ENCODE measurements at places on chromosomes 1 and 21. TPM values are rescaled to one million over a fixed set of nuclear protein-coding genes. Genes with fewer than 3 reads are reported as not detected.

GRCh38 chr1:53316766-53317581, 10.9 kb downstream of the LRP8 start:
- no peak overlapping the region for H3K27ac ChIP-seq
- DNase-seq = no peak
- H3K27me3 ChIP-seq = peaks cover 4% of the 10 kb centered on the region
- H3K4me1 ChIP-seq = peaks cover 7% of the 10 kb centered on the region
- H3K4me3 ChIP-seq = no peak overlapping the region

GRCh38 chr1:210330279-210330866, 1.7 kb downstream of the HHAT start:
- H3K4me1 ChIP-seq = peaks cover 13% of the 10 kb centered on the region
- H3K4me3 ChIP-seq = peak overlapping the region; percentile 96
- no peak overlapping the region for H3K27ac ChIP-seq
- peaks cover 11% of the 10 kb centered on the region for H3K27me3 ChIP-seq
- no peaks in the 10 kb centered on the region for H3K36me3 ChIP-seq
- no peak for DNase-seq

DNALI1 gene
- total RNA-seq = 13.0 TPM

- DNase-seq = no peak
- H3K36me3 ChIP-seq = no peaks in the 10 kb centered on the region
- no peak overlapping the region for H3K27ac ChIP-seq
These were observed 8.4 kb downstream of the ATP1A4 start for GRCh38 chr1:160159846-160160245.

DNA sequence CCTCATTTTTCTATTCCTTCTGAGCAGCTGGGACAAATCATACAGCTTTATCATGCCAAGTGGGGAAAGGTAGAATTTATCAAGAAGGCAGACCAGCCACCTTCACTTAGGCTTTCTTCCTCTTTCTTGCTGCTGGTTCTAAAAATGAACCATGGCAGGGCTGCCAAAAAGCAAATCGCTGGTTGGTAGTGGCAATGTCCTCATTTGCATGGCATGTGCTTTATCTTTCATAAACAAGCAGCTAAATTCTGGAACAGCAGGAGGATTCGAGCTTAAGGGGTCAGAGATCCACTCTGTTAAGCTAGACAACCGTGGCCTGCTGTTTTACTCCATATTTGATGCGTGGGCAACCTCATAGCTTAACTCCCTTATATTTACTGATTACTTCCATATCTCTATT, 91.3 kb downstream of the RPE65 start:
- H3K4me3 ChIP-seq = no peak overlapping the region
- no peaks in the 10 kb centered on the region for H3K36me3 ChIP-seq
- no peak for DNase-seq
- no peaks in the 10 kb centered on the region for H3K4me1 ChIP-seq

- no peak overlapping the region for H3K4me3 ChIP-seq
- no peaks in the 10 kb centered on the region for H3K36me3 ChIP-seq
- no peak overlapping the region for H3K27ac ChIP-seq
- no peak for DNase-seq
- H3K27me3 ChIP-seq = peaks cover 3% of the 10 kb centered on the region
These were observed 14.4 kb downstream of the MAP3K7CL start for GRCh38 chr21:29144736-29145353.

AZIN2 gene
- 1.4 TPM for total RNA-seq

GPR157 gene
- 2.8 TPM for total RNA-seq

TMOD4 gene
- total RNA-seq = 1.1 TPM

GRCh38 chr1:17190010-17190995, 14.6 kb upstream of the PADI1 start:
- H3K36me3 ChIP-seq = no peaks in the 10 kb centered on the region
- no peak overlapping the region for H3K4me3 ChIP-seq
- peaks cover 6% of the 10 kb centered on the region for H3K27me3 ChIP-seq
- no peak overlapping the region for H3K27ac ChIP-seq
- no peaks in the 10 kb centered on the region for H3K4me1 ChIP-seq
- no peak for DNase-seq

PSMG1 gene
- total RNA-seq = 36.8 TPM

DNA sequence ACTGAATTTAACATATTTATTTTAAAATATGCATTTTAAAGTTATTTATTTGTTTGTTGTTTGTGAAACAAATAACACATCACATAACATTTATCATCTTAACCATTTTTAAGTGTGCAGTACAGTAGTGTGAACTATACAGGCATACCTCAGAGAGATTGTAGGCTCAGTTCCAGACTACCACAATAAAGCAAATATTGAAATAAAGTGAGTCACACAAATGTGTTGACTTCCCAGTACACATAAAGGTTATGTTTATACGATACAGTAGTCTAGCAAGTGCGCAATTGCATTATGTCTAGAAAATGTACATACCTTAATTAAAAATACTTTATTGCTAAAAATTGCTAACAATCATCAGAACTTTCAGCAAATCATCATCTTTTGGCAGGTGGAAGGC, 739.4 kb upstream of the ADGRL4 start:
- H3K36me3 ChIP-seq = no peaks in the 10 kb centered on the region
- no peak overlapping the region for H3K4me3 ChIP-seq
- H3K27ac ChIP-seq = no peak overlapping the region
- no peak for DNase-seq
